GM12878 (cell line): ENCODE measurements at places on chromosomes 1 and 21. TPM values are rescaled to one million over a fixed set of nuclear protein-coding genes. Genes with fewer than 3 reads are reported as not detected.

- no peak for DNase-seq
Measured at GRCh38 chr1:68384321-68384813, 65.4 kb downstream of the RPE65 start.

GRCh38 chr1:61873581-61873980, 131.3 kb downstream of the PATJ start:
- no peak for DNase-seq

DNA sequence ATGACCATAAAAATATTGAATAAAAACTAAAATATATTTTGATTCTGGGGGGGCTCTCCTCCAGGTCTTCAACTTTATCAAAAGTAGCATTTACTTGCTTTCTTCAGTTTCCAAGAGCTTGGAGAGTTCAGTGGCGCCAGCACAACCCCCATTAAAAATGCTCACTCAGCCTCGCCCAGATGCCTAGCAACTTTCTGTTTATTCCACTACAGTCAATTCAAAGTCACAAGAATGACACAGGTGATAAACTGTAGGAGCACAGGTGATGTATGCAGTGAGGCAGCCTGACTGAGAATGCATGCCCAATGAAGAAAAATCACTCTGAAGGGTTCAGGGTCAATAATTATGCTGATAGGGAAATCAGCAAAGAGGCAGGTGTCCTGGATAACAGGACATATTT, 159.4 kb upstream of the ATP1B1 start:
- no peak for DNase-seq

- no peak for DNase-seq
Measured at GRCh38 chr1:21534674-21535378, 25.6 kb downstream of the ALPL start.

GRCh38 chr1:230708631-230709580, 5.0 kb downstream of the AGT start:
- DNase-seq: no peak

GRCh38 chr1:66137235-66137634, 344.5 kb downstream of the PDE4B start:
- DNase-seq: no peak

GRCh38 chr1:3735027-3735681, 17.1 kb upstream of the CCDC27 start:
- no peak for DNase-seq

GRCh38 chr21:34922479-34922878, 126.6 kb downstream of the RUNX1 start:
- DNase-seq: no peak

DNA sequence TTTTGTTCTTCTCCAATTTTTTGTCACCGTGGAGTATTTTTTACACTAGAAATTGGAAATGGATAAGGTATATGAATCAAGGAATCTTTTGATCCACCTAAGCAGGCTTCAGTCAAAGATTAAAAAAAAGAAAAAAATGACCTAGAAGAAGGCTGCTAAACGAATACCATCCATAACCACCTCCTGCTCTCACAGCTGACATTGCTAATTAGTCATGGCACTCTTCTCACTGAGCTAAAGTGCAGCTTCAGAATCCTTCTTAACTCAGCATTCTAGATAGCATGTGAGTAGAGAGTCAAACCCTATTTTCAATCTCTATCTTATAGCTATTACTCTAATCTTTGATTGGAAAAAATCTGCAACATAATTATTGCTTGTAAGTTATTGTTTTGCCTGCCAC, 40.2 kb upstream of the ST6GALNAC5 start:
- DNase-seq: no peak

GRCh38 chr1:154712166-154712810, 104.3 kb upstream of the ADAR start:
- no peak for DNase-seq

DNA sequence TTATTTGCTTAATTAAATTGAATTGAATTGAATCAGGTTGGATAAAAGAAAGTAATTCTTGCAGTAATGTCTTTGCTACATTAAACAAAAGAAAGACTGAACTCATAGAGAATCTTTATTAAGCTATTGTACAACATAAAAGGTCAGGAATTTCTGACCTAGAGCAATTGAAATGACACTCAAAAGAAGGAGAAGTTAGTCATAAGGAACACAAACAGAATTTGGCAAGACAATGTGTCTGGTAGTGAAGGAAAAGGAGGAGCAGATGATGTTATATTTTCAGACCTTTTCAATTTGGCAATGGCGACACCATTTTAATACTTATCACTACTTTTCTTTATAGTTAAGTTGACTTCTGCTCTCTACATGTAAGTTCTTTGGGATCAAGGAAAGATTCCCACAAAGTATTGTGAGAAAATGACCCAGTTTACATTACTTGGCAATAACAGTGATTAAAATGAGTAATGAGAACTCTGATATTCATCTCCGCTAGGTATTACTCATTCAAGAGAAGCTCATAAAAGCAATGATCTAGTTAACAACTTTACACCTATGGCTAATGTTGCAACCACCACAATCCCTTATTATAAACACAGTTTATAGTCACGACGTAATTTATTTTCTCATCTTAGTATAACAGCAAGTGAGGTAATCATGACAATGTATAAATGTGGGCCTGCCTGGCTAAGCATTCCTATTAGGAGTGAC, 14.7 kb upstream of the KRTAP21-1 start:
- DNase-seq: no peak

- DNase-seq: no peak
Measured at GRCh38 chr1:203269654-203270020, 35.7 kb upstream of the BTG2 start.

GRCh38 chr1:64995316-64995715, 29.0 kb upstream of the JAK1 start:
- DNase-seq: no peak

DNA sequence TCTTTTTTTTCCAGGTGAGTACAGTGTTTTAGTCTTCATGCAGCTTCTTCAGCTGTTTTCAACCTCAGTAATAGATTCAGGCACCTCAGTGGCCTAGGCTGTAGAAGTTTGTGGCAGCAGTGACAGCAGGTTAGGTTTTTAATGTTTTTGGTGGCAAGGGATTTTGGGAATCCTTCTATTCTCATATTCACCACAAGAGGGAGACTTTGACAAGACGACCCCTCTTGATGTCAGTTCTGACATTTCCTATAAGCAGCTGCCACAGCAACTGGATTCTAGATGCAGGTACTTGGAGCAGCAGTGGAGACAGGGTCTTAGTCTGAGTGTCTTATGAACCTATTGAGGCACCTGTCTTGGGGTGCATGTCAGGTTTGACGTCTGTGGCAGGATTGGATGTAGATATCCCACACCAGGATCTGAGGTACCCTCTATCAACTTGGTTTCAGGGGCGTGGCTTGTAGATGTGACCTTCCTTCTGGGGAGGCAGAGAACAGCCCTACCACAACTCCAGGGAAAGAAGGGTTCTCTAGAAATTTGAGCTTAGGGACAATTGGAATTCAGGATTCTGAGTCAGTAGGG, 1104.2 kb upstream of the TMPRSS15 start:
- no peak for DNase-seq

DNA sequence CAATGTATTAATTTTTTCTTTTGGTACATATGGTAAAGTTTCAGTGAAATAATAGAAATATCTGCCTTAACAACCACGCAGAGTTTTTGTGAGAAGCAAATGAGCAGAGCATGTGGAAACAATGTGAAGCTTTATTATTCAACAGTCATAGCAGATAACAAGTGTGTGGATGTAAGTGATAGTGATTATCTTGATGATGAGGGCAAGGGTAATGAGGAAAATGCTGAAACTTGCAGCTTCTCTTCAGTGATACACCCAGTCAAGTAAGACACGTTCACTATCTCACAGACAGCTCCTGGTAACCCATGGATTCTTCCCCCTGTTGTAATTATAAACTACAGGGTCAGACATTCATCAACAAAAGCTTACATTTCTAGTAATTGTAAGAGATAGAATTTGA, 14.6 kb upstream of the OR2L5 start:
- DNase-seq: no peak

- DNase-seq: no peak
Measured at GRCh38 chr1:64745181-64745985, 508 bp downstream of the RAVER2 start.

DNA sequence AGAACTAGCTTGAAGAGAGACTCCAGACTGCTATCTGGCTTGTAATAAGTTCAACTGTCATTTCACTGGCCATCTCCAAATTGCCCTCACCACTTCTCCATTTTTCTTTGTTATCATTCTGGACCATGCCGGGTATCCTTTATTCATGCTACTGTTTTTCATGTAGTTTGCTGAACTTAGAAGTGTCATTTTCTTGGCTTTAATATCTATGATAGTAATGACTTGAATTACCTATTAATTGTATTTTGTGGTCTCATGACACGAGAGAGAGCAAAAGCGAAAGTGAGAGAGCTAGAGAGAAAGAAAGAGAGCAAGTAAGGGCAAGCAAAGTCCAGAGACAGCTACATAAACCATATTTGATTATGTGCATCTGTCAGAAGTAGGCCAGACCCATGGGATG, 184.9 kb upstream of the ATP1B1 start:
- peak; percentile 25 for DNase-seq

GRCh38 chr1:91080650-91081049, 58.8 kb upstream of the ZNF644 start:
- DNase-seq: no peak

DNA sequence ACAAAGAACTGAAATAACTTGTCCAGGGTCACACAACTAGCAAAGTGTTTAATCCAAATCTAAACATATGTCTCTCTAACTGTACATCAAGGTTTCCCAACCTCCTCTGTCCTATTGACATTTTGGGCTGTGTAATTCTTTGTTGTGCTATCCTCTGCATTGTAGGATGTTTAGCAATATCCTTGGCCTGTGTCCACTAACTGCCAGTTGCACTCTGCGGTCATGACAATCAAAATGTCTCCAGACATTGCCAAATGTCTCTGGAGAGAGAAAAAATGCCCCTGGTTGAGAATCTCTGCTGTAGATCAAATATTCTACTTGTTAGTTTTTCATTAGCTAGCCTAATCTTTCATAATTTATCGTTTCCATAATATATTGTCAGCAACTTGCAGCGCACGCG, 353.4 kb upstream of the NEGR1 start:
- DNase-seq: no peak

DNA sequence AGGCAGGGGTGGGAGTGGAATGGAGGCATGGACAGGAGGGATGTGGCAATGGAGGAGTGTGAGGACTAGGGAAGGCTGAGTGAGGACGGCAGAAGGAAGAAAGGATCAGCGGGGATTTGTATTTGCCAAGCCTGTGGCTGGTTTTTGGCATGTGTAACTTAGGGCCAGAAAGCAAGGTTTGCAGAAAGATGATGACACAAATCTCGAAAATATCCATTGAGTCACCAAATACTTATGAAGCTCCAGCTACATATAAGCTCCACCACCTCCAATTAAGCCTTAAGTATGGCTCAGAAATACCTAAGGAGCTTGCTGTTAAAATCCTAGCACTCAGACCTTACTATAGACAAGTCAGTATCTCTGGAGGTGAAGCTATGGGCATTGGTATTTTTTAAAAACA, 90.1 kb downstream of the OMA1 start:
- no peak for DNase-seq

DNA sequence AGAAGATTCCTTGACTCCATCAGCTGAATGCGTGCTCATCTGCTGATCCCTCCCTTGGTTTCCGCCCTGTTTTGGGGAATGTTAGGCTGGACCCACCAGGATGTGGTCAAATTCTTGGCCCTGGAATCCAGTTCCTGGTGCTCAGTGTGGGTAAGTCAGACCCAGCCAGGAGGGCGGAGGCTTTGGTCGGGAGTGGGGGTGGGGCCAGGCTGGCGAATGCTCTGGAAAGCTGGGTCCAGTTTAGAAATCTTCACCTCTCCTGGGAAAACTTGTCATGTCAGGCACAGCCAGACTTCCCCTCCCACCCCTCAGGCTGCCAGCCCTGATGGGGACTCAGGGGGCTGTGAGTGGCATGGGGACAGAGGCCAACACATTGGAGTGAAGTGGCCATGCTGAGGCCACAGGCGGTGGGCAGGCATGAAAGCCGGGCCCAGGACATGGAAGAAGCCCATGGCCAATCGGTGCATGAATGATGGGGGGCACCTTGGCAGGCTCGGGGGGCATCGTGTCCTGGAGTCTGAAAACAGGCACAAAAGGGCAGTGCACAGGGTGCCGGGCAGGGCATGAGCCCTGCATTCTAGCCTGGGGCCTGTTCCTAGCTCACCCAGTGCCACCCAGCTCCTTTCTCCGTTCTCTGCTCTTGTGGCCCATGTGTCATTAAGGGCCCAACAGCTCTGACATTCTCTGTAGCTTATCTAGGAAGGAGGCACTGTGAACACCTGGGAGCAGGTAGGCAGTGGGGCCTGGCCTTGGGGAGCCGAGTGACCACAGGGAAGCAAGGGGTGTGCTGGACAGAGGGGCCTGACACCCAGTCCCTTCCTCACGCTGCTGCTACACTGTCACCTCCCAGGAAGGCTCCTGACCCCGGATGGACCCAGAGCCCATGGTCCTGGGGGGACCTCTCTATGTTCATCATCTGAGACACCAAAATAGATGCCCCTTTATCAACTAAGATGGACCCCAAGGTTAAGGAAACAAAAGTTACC, 14.6 kb upstream of the PADI1 start:
- DNase-seq: no peak

DNA sequence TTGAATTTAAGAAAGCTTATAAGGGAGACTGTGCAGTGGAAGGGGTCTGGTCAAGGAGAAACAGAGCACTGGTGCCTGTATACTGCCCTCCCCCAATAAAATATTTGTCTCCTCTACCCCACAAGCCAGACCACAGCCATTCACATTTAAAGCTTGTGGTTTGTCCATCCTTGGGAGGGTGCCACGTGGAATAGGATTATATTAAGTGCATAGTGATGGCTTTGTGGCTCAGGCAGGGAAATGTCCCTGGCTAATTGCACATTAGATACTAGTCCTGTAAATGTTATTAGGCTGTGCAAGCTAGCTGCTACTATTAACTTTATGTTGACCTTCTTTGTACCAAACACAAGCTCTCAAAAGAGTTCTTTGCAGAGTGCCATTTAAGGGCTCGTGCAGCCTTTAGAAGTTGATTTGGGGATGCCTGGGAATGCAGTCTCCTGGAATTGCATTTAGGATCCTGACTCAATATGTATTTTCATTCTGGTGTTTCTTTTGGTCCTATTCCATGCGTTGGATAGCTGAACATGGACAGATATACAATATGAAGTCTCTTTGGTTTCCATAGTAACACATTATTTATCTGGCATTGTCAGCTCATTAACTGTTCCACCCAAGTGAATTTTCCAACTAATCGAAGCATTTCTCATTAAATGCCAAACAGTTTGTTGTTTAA, 210.6 kb downstream of the ROR1 start:
- no peak for DNase-seq

- no peak for DNase-seq
Measured at GRCh38 chr1:81296601-81297000, 504.1 kb upstream of the ADGRL2 start.

GRCh38 chr1:208767816-208768215, 523.6 kb upstream of the PLXNA2 start:
- no peak for DNase-seq

GRCh38 chr1:23692308-23692871, 784 bp downstream of the RPL11 start:
- no peak for DNase-seq

- DNase-seq: peak; percentile 11
Measured at GRCh38 chr1:3618881-3619671, 5.7 kb upstream of the TPRG1L start.

Gene FMO4
- total RNA-seq: 0.32 and 0.72 TPM in 2 replicates

Gene GBP7
- total RNA-seq: not detected in 2 replicates

Gene LCE1F
- total RNA-seq: not detected in 2 replicates

Gene SPRR2D
- not detected in 2 replicates for total RNA-seq

Gene AMY1A
- not detected in 2 replicates for total RNA-seq

Gene FAM110D
- not detected in 2 replicates for total RNA-seq

Gene AUNIP
- 11.1 and 11.3 TPM in 2 replicates for total RNA-seq

Gene C1orf115
- 4.6 and 5.0 TPM in 2 replicates for total RNA-seq

Gene BGLAP
- total RNA-seq: 0.40 and 0.74 TPM in 2 replicates

Gene PLK3
- total RNA-seq: 16.5 and 20.9 TPM in 2 replicates

Gene KRTAP13-2
- total RNA-seq: not detected in 2 replicates

Gene LEPR
- total RNA-seq: 1.2 TPM in 2 replicates
